ENCODE measurements at places on chromosomes 2 and 18.

- peak; percentile 27 for DNase-seq
These were observed 102.6 kb upstream of the GLI2 start for GRCh38 chr2:120632796-120633646.

DNA sequence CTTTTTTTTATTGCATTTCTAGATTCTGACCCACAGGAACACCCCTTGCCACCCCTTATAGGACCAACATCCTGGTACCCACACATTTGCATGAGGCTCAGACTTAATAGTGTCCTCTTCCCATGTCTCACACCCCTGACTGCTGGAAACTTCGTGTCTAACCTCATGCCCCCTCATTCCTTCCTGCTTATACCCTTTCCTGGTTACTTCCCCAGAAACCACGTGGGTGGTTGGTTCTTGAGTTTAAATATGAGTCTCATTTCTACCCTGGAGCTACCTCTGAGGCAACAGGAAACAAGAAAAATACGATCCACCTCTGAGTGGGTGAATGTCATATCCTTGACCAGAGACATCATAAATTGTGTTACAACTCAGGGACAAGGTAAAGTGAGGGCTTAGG is 1.6 kb downstream of the TNP1 start:
- no peak for DNase-seq

- no peak for DNase-seq
These were observed 140.5 kb downstream of the ST6GAL2 start for GRCh38 chr2:106745468-106745867.

GRCh38 chr18:51516478-51517038 is 319.1 kb upstream of the MEX3C start:
- DNase-seq: no peak

DNA sequence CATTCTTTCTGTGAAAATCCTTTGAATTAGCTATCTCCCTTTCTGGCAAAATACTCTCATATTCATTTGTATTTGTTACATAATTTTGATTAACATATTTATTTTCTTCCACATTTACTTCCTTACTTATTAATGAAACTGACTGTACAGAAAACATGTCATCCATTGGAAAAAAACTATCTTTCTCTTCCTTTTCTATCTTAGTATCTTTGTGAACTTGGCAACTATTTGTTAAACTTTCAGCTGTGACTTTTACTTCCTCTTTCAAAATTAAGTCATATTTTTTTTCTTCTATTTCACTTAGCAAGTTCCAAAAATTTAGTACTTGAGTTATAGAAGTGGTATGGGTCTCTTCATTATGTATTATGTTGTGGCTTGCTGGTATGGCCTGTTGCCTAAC is 2.6 kb downstream of the RAD51AP2 start:
- no peak for DNase-seq

- DNase-seq: no peak
These were observed 78.4 kb downstream of the DPP4 start for GRCh38 chr2:161995553-161996016.
